ENCODE measurements at places on chromosomes 2 and 18.

- no peak for DNase-seq
Measured at GRCh38 chr2:120218181-120218580, 5.0 kb downstream of the TMEM185B start.

GRCh38 chr18:75474332-75474731 lies 46.8 kb upstream of the SMIM21 start:
- DNase-seq, result no peak

DNA sequence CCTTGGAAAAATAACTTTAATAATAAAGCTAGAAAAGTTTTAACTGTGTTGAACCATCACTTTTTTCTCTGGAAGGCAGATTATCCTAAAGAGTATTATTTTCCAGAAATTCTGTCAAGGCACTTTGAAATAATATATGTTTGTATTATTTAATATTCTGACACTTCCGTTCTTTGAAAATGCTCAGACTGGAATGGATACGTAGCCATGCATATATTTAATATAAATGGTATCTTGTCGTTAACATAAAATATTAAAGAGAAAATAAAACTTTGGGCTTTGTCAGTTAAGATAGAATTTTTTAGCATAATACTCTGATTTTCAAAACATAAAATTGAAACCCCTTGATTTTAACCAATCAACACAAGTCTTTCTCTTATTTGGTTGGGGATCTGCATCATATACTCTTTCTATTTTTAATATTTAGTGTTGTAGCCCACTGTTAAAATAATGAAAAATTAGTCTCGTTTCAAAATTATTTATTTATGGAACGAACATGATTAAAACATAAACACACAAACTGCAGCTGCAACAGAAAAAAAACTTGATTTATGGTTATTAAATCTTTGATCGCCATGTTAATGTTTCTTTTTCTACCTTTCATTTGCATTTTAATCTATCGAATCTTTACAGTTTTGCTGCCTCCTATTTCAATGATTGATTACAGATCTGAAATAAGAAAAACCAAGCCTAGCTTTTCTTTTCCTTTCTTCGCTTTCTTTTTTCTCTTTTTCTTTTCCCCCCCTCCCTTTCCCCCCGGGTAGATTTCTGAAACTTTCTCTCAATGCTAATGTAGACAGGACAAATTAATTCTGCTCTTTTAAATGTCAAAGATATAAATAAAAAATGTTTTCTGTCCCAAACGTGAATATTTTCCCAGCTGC lies 145.5 kb downstream of the MEIS1 start:
- no peak for DNase-seq

- DNase-seq, result no peak
Measured at GRCh38 chr18:79973517-79973916, 9.1 kb downstream of the HSBP1L1 start.

GRCh38 chr2:186641132-186641806 lies 51.4 kb downstream of the ITGAV start:
- DNase-seq, result no peak

- DNase-seq, result no peak
Measured at GRCh38 chr2:209579230-209579749, 155.4 kb downstream of the MAP2 start.

DNA sequence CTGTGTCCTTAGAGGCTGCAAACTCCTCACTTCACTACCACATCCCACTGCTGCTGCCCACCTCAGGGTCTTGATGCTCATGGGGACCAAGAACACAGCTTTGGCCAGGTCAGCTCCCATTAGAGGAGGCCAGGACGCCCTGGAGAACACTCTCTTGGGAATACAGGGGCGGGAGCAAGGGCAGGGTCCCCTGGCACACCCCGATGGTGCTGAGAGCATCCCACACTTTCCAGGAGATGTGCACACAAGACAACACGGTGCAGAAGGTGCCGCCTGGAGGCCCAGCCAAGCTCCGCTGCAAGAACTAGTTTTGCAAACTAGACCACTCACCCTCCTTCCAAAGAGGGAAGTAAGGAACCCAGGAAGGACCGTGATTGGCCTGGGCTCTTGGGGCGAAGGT lies 304.4 kb upstream of the SALL3 start:
- DNase-seq, result no peak

DNA sequence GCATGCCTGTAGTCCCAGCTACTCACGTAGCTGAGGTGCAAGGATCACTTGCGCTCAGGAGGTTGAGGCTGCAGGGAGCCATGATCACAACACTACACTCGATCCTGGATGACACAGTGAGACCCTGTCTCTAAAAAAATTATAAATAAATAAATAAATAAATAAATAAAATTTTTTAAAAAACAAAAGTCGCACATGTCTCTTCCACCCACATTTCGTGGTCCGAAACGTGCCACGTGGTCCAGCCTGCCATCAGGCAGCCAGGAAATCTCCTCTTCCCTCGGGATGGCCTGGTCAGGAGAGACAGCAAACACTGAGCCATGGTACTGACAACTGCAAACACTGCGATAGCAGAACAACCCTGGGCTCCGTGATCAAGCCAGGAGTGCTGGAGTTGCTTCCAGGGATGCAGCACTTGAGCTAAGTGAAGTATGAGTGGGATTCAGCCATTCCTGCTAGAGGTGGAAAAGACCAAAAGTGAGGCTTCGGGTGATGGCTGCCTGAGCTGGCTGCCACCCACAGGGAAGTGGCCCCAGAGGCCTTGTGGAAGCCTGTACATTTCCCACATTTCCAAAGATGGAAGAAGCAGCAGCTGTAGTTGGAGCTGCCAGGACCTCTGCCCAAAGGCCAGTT lies 193.1 kb downstream of the SMAD2 start:
- DNase-seq, result no peak

DNA sequence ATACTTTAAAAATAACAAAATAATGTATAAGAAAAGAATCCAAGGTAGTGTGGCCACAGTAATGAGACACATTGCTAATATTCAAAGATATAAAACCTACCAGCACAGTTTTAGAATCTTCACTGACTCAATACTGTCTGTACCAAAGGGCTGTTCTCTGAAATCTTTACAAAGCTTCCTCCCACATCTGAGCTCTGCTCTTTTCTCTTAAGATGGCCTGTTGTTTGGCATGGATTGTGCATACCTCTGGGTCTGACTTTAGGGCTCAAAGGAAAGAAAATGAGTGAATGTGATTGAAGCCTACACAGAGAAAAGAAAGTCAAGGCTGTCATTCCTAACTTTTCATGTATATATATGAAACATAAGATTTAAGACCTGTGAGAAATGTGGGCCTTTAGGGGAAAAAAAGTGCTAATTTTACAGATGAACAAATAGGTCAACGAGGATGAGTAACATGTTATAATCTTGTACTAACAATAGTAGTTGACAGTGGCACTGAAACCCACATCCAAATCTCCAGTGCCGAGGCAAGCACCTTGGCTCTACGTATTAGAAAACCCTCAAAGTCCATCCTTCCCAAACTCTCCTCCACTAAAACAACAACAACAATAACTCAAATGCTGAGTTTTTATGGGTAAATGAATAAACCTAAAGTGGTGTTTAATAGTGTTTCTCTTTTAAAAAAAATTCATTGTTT lies 114.2 kb downstream of the ZNF521 start:
- DNase-seq, result no peak

- no peak for DNase-seq
Measured at GRCh38 chr18:75068682-75069435, 140.1 kb downstream of the PTGR3 start.

DNA sequence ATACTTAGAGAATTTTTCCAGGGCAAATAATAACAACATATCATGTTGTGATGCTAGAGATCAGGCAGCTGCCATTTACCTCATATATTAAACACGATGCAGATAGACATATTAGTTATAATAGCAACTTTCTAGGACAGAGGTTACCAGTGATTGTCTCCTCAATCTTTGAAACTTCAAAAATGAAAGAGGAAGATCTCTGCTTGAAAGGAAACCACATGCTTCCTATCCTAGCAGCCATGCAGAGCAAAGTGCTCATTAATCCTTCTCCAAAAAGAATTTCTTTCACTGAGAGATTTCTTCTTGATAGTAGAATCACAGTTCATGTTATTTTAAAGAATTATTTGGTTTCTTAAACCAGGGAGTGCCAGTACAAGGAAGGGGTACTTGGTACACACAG lies 317.2 kb downstream of the CPS1 start:
- DNase-seq, result no peak

GRCh38 chr2:52414561-52415295 lies 1352.9 kb upstream of the CHAC2 start:
- DNase-seq, result no peak

- no peak for DNase-seq
Measured at GRCh38 chr2:9613291-9613690, 17.5 kb downstream of the YWHAQ start.

DNA sequence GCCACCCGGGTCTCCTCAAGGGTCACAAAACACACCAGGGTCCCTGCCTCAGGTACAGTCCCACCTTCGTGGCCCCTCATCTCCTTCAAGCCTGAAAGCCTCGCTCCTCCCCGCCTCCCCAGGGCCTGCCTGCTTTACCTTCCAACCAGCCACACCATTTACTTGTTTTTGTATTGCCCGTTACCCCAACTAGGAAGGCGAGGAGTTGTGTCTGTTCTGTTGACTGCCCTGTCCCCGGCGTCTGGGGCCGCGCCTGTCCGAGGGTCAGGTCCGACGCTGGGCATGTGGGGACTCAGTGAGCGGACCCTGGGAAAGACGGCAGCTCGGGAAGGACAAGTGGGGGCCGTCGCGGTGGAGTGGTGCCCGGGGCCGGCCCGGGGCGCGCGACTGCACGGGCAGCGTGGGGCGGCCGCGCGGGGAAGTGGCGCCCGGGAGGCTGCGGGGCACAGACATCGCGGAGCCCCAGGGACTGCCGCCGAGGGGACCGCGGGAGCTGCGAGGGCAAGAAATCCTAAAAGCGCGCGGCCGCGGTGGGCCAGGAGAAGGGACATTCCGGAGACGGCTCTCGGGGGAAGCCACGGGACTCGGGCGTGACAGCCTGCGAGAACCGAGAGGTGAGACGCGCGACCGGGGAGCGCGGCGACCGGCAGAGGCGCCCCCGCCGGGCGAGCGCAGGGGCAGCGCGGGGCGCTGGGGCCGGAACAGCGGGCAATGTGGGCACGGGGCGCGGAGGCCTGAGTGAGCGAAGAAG lies 797 bp upstream of the GRHL1 start:
- peak; percentile 23 for DNase-seq

GRCh38 chr18:61286867-61287266 lies 46.4 kb upstream of the CDH20 start:
- no peak for DNase-seq

GRCh38 chr2:231256494-231256893 lies 58.1 kb downstream of the ARMC9 start:
- no peak for DNase-seq

- no peak for DNase-seq
Measured at GRCh38 chr2:11998218-11998617, 251.8 kb downstream of the LPIN1 start.

- DNase-seq, result no peak
Measured at GRCh38 chr18:79682894-79683625, 3.5 kb downstream of the CTDP1 start.

DNA sequence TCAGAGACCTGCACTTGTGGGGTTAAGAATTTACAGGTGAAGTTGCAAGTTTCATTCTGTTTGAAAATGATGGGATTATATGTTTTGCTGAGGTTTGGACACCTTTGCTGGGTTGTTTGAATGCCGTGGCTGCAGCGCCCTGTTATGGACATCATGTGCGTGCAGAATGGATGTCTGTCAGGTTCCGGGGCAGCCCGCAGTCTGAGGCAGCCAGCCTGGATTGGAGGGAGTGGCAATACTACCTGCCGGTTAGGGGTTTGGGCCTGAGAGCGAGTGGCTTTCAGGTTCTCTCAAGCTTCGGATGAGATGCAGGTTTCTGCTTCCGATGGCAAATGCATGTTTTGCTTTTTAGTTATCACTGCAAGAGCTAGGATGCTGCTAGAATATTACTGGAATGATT lies 1.1 kb downstream of the CASP8 start:
- DNase-seq, result peak; percentile 40

DNA sequence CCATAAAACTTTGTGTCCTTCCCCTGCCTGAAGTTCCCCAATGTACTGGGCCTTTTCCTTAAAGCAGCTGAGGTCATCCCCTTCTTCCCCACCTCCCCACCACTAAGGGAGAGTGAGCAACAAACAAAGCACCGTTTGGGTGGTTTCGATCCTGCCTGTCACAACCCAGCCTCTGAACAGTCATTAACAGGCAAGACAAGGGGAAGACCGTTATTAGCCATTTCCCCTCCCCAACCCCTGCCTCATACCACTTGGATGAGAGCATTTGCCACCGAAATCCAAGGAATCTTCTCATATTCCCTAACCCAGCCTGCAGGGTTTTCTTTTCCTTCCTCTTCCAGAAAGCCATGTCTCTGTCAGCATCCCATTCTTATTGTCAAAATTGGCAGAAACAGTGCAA lies 65.6 kb downstream of the STRADB start:
- DNase-seq, result no peak

GRCh38 chr2:229553091-229553490 lies 161.3 kb downstream of the DNER start:
- no peak for DNase-seq

GRCh38 chr18:70058916-70059315 lies 111.2 kb upstream of the CD226 start:
- DNase-seq, result no peak

DNA sequence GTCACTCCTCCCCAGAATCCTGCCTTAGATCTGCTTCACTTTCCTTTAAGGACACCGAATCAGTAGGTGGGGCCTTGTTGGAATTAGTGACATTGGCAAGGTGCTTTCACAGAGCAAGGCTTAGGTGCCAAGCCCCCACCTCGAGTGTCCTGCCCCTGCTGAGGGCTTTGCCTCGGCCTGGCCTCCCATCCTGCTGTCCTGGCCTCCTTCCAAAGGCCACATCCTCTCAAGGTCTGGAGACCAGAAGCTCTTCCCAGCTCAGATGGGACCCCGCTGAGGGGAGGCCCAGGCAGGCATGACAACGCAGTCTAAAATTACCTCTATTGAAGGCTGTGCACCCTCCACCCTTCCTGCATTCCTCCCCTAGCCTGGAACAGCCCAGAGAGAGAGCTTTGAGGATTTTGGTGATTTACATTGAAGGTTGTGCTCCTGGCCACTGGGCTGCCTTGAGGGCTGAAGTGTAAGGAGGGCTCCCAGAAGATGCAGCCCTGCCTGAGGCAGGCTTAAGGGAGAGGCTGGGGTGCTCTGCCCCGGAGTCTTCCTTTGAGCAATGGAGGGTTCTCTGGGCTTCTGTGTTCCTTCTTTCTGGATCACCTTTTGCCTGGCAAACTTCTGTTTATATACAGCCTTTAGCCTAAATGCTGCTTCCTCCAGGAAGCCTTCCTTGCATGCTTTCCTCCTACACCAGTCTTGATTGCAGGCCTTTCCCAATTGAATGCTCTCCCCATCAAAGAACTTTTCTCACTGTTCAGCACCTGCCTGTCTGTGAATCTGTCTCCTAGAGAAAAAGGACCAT lies 154.4 kb downstream of the DDX1 start:
- DNase-seq, result no peak

GRCh38 chr18:67961701-67962440 lies 445.4 kb upstream of the DSEL start:
- no peak for DNase-seq

All from stimulated activated CD4-positive, alpha-beta T cell treated with anti-CD3 and anti-CD28 coated beads, Interleukin-12 subunit alpha, Interleukin-12 subunit beta, amount 100 ng/mL, for 48 hours (primary cell).